ENCODE measurements at places on chromosomes 16 and 17.

DNA sequence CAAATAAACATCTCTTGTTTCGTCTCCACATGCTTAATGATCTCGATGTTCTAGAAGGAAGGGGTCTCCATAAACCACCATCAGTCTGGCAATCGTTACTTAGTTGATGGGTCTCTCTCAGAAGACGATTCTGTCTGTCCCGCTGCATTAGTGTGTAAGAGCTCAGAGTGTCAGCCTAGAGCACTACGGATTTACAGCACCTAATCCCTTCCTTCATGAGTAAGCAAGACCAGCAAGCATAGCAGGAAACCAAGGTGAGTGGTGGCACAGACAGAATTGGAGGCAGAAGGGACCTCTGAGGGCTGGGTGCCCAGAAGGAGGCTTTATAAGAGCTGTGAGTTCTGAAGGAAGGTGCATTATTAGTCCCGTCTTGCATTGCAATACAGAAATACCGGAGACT is 440.1 kb downstream of the RBFOX1 start:
- no peak for DNase-seq

GRCh38 chr17:82168568-82168967 is 44.1 kb downstream of the CCDC57 start:
- no peak for DNase-seq

GRCh38 chr17:60095381-60095780 is 16.7 kb upstream of the HEATR6 start:
- no peak for DNase-seq

GRCh38 chr17:45374501-45374900 is 57.7 kb upstream of the MAP3K14 start:
- DNase-seq: no peak

DNA sequence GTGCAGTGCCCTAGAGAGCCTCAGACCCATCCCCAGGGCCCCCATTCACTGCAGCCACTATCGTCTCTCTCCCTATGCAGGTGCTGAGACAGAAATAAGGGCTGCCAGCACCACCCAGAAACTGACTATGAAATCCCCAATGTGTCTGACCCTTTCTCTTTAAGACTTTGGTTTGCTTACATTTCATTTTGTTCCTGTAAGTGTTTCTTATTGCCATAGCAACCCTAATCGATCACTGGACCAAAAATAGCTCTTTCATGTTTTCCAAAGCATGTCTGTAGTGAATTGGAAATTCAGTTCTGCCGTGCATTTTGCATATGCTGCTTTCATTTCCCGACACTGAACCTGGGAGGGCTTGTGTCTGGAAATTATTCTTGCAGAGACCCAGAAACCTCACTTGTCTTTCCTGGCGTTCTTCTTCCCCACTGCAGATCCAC is 148.7 kb upstream of the NOL11 start:
- DNase-seq: no peak

DNA sequence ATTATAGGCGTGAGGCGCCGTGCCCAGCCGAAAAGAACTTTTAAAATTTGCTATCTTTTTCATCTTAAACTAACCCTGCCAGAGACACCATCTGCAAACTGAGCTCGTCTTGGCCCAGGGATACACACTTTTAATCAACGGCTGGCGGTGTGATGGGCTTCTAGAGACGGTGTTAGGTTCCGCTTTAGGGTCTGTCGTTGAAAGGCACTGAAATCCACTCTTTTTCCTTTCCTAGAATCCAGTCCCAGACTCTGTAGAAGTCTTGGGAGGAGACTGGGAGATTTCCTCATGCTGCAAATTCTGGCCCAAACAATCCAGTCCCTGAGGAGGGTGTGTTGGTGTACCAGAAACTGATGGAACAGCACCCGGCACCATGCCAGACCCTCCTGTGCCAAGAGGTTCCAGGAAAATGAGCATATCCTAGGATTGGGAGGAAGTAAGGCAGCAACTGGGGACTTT is 52.0 kb upstream of the TEX2 start:
- DNase-seq: no peak

- no peak for DNase-seq
Observed at GRCh38 chr17:48011405-48012150, 26.0 kb downstream of the COPZ2 start.

DNA sequence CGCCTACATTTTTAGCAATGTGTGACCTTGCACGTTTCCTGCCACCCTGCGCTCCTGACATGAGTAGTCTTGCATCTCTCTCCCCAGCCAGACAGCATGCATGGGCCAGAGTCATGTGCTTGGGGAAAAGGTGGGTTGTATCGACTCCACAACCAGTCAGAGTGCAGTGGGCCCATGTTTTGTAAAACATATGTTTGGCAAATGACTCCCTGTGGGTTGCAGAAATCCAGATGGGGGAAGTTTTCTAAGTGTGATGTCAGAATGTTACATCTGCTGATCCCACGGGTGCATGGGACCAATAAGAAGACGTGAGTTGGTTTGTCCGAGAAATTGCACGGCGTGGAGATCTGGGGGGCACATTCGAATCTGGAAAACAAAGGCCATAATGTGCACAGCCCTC is 147.1 kb downstream of the FOXL1 start:
- DNase-seq: no peak

DNA sequence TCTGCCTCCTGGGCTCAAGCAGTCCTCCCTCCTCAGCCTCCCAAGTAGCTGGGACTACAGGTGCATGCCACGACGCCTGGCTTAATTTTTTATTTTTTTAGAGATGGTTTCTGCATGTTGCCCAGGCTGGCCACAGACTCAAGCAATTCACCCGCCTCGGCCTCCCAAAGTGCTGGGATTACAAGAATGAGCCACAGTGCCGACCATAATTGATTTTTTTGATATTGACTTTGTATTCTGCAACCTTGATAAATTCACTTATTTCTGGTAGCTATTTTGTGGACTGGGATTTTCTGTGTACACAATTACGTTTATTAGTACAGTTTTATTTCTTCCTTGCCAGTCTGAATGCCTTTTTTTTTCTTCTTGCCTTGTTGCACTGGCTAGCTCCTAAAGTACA is 30.0 kb downstream of the TAOK1 start:
- no peak for DNase-seq

- DNase-seq: no peak
Observed at GRCh38 chr17:12398441-12399051, 267.1 kb upstream of the MYOCD start.
